Naive thymus-derived CD8-positive, alpha-beta T cell (primary cell): ENCODE measurements at places on chromosomes 3 and 15. TPM values are rescaled to one million over a fixed set of nuclear protein-coding genes. Genes with fewer than 3 reads are reported as not detected.

TPRG1 gene
- total RNA-seq: 5.7 TPM

REC114 gene
- not detected for total RNA-seq

ATP11B gene
- total RNA-seq: 125 TPM

AZI2 gene
- total RNA-seq: 45.5 TPM

AHSG gene
- total RNA-seq: not detected

CACNA1D gene
- not detected for total RNA-seq

SPG11 gene
- total RNA-seq: 138 TPM

NR2E3 gene
- not detected for total RNA-seq

MITF gene
- total RNA-seq: 0.23 TPM

GRCh38 chr3:136075218-136075808 lies 109.8 kb downstream of the PPP2R3A start:
- H3K4me1 ChIP-seq: peaks cover 7% of the 10 kb centered on the region
- no peaks in the 10 kb centered on the region for H3K27me3 ChIP-seq
- no peak overlapping the region for H3K4me3 ChIP-seq
- H3K27ac ChIP-seq: no peak overlapping the region
- no peaks in the 10 kb centered on the region for H3K36me3 ChIP-seq
- peak; percentile 61 for DNase-seq

- peak overlapping the region; percentile 8 for H3K4me3 ChIP-seq
- H3K27me3 ChIP-seq: no peaks in the 10 kb centered on the region
- H3K4me1 ChIP-seq: peaks cover 35% of the 10 kb centered on the region
- peak overlapping the region; percentile 60 for H3K27ac ChIP-seq
- DNase-seq: no peak
Measured at GRCh38 chr3:113668015-113668414, 28.4 kb downstream of the USF3 start.

DNA sequence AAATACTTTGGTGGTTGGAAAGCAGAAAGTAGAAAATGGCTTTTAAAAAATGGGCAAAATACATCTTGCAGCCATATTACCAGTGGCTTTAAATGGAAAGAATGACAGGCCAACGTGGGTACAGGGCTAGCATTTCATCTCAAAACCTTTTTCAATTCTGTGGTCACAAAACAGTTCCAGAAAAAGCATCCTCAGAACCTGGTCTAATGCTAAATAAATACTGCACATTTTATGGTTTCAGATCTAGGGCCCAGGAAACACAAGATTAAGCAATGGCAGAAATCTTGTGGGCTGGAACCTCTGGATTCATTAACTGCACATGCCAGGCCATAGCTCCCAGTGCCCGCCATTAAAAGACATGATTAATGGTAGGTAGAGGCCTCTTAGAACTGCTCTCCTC lies 470.2 kb upstream of the RASGRP1 start:
- no peak overlapping the region for H3K4me3 ChIP-seq
- H3K27me3 ChIP-seq: peaks cover 10% of the 10 kb centered on the region
- no peak overlapping the region for H3K27ac ChIP-seq
- no peak for DNase-seq

- H3K4me3 ChIP-seq: no peak overlapping the region
- H3K27me3 ChIP-seq: no peaks in the 10 kb centered on the region
- no peak for DNase-seq
Measured at GRCh38 chr15:40739047-40739446, 16.0 kb downstream of the RMDN3 start.

DNA sequence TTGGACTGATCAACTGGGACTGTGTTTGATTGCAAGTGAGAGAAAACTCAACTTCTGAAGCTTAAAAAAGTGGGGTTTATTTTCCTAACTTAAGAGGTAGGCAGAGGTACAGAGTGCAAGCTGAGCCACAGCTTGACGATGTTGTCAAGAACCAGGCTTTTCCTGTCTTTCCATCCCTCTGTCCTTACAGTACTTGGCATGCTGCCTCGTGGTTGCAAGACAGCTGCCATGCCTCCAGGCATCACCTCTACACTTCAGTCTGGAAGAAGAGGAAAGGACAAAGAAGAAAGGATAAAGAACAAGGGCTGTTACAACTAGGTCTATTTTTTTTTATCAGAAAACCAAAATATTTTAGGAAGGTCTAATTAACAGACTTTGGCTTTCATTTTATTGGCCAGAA lies 51.8 kb upstream of the GALNT15 start:
- DNase-seq: no peak
- no peaks in the 10 kb centered on the region for H3K4me1 ChIP-seq
- no peaks in the 10 kb centered on the region for H3K36me3 ChIP-seq
- no peaks in the 10 kb centered on the region for H3K27me3 ChIP-seq
- no peak overlapping the region for H3K27ac ChIP-seq

- no peak for DNase-seq
- no peaks in the 10 kb centered on the region for H3K4me1 ChIP-seq
- peaks cover 4% of the 10 kb centered on the region for H3K27me3 ChIP-seq
- no peaks in the 10 kb centered on the region for H3K36me3 ChIP-seq
Measured at GRCh38 chr3:159882790-159883779, 105.5 kb upstream of the IL12A start.

DNA sequence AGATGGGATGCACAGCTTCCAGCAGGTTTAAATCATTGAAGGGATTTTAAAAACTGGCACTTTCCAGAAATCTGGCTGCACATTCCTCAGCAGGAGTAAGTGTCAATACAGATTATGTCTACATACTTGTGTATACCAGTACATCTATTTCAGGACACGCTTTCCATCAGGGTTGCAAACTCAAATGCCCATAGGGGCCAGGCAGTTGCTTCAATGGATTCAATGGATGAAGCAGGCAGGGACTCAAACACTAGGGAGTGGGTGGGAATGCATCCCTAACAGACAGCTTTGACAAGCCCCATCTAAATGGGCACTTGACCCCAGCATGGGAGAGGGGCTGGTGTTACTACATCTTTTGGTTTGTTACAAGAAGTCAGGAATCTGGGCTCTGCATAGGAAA lies 136.8 kb downstream of the FOXP1 start:
- no peak for DNase-seq
- H3K4me3 ChIP-seq: peak overlapping the region; percentile 4
- H3K36me3 ChIP-seq: peaks cover 2% of the 10 kb centered on the region

DNA sequence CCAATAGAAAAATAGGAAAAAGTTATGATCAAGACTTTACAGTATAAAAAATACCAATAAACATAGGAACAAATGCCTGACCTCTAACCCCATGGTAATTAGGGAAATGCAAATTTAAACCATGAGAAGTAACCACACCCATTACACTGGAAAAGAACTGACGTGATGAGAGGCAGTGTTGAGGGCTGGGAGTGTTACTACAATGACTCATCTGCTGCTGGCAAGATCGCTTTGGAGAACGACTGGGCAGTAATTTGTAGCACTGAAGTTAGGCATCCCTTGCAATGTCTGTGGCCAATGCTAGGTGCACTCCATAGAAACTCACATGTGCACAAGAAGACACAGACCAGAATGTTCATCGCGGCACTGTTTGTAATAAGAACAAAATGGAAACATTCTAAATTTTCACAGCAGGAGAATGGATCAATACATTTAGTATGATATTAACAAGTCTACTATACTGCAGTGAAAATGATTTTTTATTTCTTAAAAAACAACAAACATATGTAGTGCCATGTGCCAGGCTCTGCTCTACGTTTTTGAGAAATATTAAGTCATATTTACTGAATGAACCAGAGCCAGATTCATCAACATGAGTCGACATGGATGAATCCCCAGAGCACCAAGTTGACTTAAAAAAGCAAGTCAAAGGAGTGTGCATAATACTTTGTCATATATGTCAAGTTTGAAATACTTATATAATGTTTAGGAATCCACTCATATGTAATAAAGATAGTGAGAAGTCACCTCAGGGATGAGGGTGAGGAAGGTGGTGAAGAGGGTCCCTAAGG lies 37.6 kb upstream of the EPHB3 start:
- no peak for DNase-seq
- peaks cover 13% of the 10 kb centered on the region for H3K4me1 ChIP-seq
- H3K4me3 ChIP-seq: no peak overlapping the region
- peaks cover 36% of the 10 kb centered on the region for H3K27me3 ChIP-seq
- no peak overlapping the region for H3K27ac ChIP-seq

DNA sequence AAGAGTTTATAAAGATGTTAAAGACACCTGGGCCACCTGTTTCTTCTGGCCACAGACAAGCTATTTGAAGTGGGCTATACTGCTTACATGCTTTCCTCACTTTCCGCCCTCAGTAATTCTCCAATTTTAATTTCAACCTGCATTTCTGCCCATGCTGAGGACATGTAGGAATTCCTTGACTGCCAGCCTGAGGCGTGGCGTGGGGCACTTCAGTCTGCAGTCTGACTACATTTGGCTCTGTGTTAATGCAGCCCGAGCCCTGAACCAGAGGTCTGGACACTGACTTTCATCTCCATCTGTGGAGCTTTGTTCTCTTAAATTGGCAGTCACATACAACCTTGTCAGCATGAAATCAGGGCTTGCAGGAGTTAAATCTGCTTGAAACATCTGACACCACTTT lies 8.5 kb downstream of the UQCC5 start:
- no peak for DNase-seq
- peaks cover 2% of the 10 kb centered on the region for H3K4me1 ChIP-seq
- H3K27me3 ChIP-seq: no peaks in the 10 kb centered on the region
- H3K27ac ChIP-seq: peak overlapping the region; percentile 25

DNA sequence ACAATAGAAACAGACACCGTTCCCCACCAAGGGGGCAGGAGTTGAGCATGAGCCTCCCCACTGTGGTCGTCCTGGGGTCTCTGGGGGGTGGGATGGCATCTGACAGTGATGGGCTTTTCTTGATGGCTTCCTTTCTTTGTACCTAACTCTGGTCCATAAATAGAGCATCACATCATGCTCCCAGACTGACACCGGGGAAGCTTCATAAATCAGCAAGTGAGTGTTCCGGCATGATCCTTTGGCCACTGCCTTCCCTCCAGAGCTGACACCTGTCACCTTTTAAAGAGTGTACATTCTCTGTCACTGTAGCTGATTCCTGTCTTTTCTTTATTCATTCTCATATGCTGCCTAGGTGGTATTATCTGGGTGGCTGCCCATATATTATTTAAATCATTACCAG lies 129.9 kb downstream of the ROBO2 start:
- H3K27me3 ChIP-seq: no peaks in the 10 kb centered on the region
- H3K36me3 ChIP-seq: no peaks in the 10 kb centered on the region
- H3K4me3 ChIP-seq: no peak overlapping the region
- DNase-seq: no peak
- H3K4me1 ChIP-seq: no peaks in the 10 kb centered on the region
- H3K27ac ChIP-seq: no peak overlapping the region

DNA sequence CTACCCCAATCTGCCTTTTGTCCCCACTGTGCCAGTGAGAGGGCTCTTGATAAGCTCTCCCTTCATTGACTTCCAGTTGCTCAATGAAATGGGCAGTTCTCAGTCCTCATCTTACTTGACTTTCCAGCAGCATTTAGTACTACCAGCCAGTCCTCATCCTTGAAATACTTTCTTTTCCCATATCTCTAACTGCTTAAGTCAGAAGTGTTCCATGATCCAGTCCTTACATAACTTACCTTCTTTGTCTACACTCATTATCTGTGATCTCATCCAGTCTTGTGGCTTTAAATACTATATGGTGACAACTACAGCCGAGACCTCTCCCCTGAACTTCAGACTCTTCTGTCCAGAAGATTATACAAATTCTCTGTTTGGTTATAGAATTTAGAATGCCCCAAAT lies 28.7 kb downstream of the RARRES1 start:
- peaks cover 67% of the 10 kb centered on the region for H3K36me3 ChIP-seq
- H3K4me1 ChIP-seq: peaks cover 24% of the 10 kb centered on the region
- no peak overlapping the region for H3K4me3 ChIP-seq
- H3K27ac ChIP-seq: no peak overlapping the region

DNA sequence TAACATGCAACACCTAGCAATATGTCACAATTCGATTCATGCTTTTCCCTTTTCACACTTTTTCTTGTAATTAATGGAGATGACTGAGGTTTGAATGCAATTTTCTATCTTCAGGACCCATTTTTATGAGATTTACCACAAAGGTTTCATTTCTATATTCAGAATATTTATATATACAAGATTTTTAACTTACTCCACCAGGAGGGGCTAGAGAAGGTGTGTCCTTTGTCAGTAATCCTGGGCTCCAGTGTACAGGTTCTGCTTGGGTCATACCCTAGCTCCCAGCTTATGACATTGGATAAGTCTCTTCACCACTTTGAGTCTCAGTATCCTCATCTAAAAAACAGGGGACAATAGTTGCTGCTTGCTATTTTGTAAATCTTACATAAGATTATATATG lies 95.7 kb upstream of the SLC24A5 start:
- peaks cover 10% of the 10 kb centered on the region for H3K27me3 ChIP-seq
- H3K4me3 ChIP-seq: no peak overlapping the region
- no peaks in the 10 kb centered on the region for H3K4me1 ChIP-seq
- no peak for DNase-seq
- H3K27ac ChIP-seq: no peak overlapping the region
- no peaks in the 10 kb centered on the region for H3K36me3 ChIP-seq

DNA sequence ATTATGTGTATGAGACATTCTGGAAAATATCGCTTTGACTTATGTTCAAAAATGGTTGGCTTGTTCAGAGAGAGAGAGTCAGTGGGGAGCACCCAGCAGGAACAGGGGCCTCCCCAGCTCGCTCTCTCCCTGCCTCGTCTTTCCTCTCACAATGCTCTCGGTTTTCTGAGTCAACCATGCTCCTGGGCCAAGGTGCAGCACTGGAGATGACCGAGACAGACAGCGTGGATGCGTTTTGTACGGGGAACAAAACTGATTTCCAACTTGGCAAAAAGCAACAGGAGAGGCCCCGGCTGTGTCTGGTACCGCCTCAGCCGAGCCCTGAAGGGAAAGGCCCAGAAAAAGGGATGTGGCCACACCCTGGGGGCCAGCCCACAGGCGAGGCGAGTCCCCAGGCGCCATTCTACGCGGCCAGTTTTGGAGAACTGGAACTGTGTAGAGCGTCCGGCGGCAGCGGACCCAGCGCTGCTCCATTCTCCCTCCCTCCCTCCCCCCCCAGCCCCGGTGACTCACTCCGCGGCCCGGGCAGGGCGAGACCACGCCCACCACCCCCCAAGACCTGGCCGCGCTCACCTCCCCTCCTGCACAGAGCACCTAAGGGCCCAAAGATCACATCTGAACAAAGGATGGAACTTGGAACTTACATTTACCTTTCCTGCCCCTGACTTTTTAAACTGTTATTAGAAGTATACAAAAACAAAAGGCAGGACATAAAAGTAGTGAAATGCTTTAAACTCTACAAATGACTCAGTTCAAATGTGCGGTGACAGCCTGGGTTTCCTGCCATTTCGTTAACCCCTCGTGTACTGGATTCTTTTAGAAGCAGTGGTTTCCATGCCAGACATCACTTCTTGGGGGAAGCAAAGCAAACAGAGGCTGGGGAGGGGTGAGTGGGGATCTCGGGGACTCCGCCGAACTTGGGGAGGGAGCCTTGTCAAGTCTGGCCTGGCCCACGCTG lies 12.7 kb downstream of the ATP10A start:
- no peaks in the 10 kb centered on the region for H3K27me3 ChIP-seq
- peaks cover 97% of the 10 kb centered on the region for H3K4me1 ChIP-seq
- peak overlapping the region; percentile 90 for H3K4me3 ChIP-seq
- peak overlapping the region; percentile 94 for H3K27ac ChIP-seq

DNA sequence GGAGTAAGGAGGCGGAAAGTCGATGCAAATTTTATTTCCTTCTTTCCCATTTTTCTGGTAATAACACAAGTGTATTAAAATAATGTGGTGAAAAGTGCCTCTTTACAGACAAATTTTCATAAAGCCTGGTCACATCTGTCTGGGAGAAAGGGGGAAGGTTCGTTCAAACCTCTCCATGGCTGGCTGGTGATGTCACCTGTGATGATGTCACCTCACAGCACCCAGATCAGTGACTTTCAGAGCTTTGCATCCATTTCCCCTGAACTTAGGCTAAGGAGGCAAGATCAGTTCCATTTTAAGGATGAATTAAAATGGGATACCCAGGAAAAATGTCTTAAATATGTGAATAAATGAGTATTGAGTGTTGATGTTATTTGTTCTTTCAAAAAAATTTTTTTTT lies 34.1 kb downstream of the ATP10A start:
- DNase-seq: no peak
- H3K27ac ChIP-seq: peak overlapping the region; percentile 27
- H3K36me3 ChIP-seq: peaks cover 21% of the 10 kb centered on the region
- H3K4me1 ChIP-seq: peaks cover 54% of the 10 kb centered on the region
- H3K27me3 ChIP-seq: no peaks in the 10 kb centered on the region
